ENCODE measurements at places on chromosomes 6 and 20. TPM values are rescaled to one million over a fixed set of nuclear protein-coding genes. Genes with fewer than 3 reads are reported as not detected.

MAK gene
- 2.2 TPM for total RNA-seq

KIF25 gene
- total RNA-seq: not detected

F13A1 gene
- 299 TPM for total RNA-seq

MUC22 gene
- total RNA-seq: 6.5 TPM

CSNK2A1 gene
- 91.5 TPM for total RNA-seq

ADGRF5 gene
- total RNA-seq: 2.2 TPM

SOX18 gene
- 8.7 TPM for total RNA-seq

MAP3K5 gene
- 10.6 TPM for total RNA-seq

SLC17A1 gene
- 6.5 TPM for total RNA-seq

ENPP5 gene
- total RNA-seq: 2.4 TPM

MYLK2 gene
- total RNA-seq: 0.72 TPM

LY6G6D gene
- total RNA-seq: not detected

DNA sequence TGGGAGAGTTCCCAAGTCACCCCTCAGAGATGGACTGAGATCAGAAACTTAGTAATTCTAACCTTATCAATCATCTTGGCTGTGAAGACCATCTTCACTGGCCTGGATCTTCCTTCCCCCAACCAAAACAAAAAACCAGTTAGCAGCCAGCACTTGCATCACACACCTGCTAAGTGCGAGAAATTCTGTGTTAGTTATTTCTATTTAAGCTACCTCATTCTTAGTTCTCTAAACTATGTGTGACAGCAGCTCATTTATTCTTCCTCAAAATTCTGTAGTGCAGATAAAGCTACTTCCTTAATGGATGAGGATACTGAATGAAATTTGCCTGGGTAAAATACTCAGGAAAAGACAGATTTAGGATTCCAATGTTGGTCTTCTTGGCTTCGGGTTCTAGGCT is 18.2 kb upstream of the TAGAP start:
- DNase-seq: no peak

DNA sequence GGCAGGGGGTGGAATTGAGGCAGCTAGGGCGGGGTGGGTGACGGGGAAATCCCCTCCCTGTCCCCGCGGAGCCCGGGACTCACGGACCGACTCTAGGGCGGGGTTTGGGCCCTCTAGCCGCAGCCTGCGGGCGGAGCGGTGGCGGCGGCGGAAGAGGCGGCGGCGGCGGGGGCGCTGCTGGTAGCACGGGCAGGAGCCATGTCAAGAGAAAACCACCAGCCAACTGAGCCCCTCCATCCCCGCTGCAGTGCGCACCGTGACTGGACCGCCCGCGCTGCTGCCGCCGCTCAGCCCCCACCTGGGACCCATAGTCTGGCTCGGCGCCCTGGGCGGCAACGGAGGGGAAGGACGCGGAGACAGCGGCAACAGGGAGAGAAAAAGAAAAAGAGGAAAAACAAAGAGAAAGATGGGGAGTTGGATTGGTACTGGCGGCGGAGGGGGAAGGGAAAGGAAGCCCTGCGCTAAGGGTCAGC is 1.2 kb upstream of the C6orf62 start:
- DNase-seq: peak; percentile 50

GRCh38 chr6:10540073-10540746 is 19.1 kb downstream of the GCNT2 start:
- DNase-seq: no peak

- no peak for DNase-seq
These were observed 105.7 kb upstream of the QKI start for GRCh38 chr6:163308629-163309440.

GRCh38 chr6:23589811-23590210 is 536.2 kb upstream of the NRSN1 start:
- DNase-seq: no peak

DNA sequence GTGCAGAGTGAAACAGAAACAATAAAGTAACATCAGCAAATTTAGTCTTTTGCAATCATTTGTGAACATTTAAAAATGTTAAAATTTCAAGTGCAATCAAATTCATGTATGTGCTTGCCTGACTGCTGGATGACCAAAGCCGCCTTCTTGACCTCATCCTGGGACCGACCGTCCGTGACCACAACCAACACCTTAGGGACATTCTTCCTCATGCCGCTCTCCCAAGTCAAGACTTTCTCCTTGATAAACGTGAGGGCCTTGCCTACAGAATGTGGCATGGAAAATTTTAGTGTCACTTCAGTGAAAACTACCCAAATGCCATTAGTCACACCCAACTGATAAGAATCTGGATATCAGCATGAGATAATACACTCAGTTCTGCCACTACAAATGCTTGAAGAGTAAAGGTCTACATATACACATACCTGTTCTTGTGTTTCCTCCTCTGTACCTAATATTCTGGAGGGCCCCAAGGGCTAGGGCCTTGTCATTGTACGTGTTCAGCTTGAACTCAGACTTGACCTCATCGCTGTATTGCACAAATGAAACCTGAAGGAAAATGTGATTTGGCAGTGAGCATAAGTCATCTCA is 86.8 kb downstream of the COL12A1 start:
- no peak for DNase-seq

GRCh38 chr6:49541936-49542335 is 8.5 kb upstream of the C6orf141 start:
- no peak for DNase-seq

- DNase-seq: no peak
These were observed 10.0 kb downstream of the PACSIN1 start for GRCh38 chr6:34475767-34476328.

DNA sequence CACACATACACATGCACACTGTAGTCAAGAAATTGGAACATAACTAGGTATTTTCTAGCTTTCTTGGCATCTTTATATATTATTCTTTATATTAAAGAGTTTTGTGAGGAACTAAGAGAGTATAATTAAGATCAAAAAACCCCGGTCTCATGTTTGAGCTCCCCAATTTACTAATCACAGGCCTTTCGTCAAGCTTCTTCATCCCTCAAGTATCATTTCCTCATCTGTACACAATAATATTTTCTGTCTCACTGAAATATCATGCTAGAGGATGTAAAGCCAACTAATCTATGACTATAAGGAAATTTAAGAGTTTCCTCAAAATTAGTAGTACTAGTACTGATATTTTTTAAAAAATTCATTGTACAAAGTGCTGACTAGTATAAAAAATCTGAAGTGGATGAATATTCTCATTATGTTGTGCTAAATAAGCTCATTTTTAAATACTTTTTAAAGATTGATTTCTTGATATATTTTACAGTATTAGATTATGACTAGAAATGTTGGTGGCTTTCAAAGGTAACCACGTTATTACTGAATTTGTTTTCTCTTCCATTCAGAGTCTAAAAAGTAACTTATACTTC is 28.0 kb downstream of the PEX3 start:
- no peak for DNase-seq

DNA sequence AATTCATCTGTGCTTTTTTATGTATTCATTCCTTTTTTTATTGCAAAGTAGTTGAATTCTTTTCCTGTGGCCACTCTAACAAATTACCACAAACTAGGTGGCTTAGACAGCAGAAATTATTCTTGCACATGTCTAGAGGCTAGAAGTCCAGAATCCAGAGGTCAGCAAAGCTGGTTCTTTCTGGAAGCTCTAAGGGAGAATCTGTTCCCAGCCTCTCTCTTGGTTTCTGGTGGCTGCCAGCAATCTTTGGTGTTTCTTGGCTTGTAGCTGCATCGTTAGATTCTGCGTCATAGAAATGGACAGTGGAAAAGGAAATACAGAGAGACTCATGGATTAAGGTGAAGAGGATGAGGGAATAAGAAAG is 39.3 kb downstream of the GSTA2 start:
- peak; percentile 32 for DNase-seq

DNA sequence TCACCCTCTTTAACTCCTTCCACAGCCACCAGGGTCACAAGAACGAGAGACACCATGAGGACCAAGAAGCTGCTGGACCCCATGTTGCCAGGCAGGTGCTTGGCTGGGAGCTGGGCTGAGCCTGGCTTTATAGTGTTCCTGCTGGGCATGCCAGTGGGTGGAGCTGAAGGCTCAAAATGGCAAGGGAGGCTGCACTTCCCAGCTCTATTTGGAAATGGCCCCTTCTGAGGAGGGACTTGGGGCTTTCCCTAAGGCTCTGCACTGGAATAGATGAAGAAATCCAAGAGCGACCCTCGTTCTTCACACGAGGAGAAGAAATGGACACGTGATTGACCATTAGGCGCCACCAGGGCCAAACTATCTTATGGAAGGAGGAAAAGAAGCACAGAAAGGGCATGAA is at the start of gene WFDC12:
Gene WFDC12 (minus strand): TSS at position 101 of the 400 bp plus-strand sequence. CDS start 18 bp downstream, at position 83.
- DNase-seq: no peak

- DNase-seq: no peak
These were observed 3.3 kb downstream of the TCF21 start for GRCh38 chr6:133891927-133892812.

DNA sequence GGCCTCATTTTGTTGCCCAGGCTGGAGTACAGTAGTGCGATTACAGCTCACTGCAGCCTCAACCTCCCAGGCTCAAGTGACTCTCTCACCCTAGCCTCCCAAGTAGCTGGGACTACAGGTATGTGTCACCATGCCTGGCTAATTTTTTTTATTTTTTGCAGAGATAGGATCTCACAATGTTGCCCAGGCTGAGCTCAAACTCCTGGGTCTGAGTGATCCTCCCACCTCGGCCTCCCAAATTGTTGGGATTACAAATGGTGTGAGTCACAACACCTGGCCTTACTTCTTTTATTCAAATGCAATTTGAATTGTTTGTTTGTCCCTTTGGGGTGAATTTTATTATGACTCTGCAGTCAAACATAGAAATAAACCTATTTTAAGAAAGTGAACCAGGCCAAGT is 131.7 kb upstream of the SLC22A16 start:
- no peak for DNase-seq

DNA sequence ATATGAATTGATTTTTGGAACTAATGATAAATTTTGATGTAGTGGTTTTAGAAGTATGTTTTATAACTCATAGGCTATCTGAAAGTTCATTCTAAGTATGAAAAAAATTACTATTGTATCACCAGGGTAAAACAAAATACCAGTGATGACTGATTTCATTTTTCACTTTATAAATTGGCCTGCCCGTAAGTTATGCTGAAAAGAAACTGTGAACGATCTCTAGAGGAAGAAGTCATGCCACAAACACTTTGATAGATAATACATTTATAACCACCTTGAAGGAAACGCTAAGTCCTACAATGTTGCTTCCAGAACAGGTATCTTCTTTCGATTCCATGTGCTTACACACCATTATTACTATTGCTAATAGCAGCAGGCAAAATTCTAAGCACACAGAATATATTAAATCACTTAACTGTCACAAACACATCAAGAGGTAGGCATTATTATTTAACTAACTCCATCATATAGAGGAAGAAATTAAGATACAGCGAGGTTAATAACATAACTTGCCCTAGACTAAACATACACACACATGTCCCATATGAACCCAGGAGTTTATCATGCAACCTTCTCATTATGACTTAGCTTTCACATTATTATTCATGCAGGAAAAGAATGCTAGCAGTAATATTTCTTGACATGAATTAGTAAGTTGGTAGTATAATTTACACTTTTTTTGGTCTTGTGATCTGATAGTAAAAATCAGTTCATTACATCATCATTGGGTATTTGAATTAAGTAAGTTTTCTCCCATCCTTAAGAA is 44.7 kb downstream of the RGS17 start:
- DNase-seq: no peak

DNA sequence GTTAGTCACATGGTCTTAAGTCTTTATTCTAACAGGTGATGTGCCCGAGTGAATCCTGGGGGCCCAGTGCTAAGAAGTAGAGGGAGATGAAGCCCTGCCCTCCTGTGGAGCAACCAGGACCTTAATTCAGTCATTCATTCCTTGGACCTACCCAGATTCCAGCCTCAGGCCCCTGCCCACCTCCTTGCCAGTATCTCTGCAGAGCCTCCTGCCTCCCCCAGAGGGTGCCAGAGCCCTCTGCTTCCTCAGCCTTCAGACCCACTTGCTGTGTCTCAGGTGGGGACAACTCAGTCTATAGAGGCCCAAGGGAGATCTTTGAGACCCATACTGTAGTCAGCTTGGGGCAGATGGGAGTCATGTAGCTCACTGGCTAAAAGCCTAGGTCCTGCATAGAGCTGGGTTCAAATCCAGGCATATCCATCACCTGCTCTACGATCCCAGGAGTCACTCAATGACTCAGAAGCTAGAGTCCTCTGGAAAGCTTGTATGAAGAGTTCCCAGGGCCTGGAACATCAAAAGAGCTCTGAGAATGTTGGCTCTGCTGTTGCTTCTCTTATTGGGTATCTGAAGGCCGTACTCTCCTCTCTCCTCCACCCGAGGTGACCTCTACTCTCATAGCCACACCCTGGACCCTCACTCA is 3.9 kb upstream of the SIGLEC1 start:
- peak; percentile 67 for DNase-seq

- no peak for DNase-seq
These were observed 562.7 kb downstream of the RFPL4B start for GRCh38 chr6:112909781-112910180.

DNA sequence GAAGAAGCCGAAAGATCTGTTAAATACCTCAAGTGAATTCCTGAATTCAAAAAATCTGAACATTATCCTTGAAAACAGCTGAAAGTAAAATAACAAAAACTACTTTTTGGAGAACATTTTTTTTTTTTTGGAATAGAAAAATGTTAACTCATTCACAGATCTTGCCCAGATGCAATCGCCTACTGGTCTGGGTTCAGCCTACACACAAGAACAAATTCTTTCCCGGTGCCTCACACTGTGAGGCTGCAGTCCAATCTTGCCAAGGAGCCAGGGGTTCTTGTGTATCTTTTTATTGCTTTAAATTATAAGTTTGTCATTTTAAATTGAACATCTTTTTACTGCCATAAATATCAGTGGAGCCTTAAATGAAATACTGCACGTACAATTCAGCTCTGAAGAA is 41.2 kb upstream of the TMEM200A start:
- peak; percentile 50 for DNase-seq

DNA sequence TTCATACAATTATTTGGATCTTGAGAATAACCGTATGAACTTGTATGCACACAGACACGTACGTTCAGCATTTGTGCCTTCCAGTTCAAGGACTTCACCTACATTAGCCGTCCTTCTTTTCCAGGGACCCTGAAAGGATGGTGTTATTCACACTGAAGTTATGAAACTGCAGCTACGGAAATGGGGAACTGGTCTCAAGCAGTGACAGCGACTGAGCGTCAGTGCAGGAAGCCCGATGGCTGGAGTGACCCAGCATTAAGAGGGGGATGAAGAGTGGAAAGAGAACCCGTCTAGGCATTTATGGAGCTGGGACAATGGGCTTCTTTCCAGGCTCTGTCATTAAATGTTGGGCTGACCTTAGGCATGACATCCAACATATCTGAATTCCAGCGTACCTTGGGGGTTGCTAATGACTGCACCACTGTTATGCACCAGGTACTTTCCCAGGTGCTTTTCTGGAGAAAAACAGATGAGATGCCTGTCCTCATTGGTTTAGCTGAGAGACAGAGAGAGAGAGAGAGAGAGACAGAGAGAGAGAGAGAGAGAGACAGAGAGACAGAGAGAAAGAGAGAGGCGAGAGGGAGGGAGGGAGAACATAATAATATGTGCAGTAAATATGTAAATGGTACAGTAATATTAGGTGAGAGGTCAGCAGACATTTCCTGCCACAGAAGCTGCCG is 204.7 kb upstream of the EXOC2 start:
- DNase-seq: no peak
